ENCODE measurements at places on chromosomes 5 and 9. TPM values are rescaled to one million over a fixed set of nuclear protein-coding genes. Genes with fewer than 3 reads are reported as not detected.

Gene MSX2
- total RNA-seq, result 2.7 TPM

Gene INSL6
- total RNA-seq, result not detected

DNA sequence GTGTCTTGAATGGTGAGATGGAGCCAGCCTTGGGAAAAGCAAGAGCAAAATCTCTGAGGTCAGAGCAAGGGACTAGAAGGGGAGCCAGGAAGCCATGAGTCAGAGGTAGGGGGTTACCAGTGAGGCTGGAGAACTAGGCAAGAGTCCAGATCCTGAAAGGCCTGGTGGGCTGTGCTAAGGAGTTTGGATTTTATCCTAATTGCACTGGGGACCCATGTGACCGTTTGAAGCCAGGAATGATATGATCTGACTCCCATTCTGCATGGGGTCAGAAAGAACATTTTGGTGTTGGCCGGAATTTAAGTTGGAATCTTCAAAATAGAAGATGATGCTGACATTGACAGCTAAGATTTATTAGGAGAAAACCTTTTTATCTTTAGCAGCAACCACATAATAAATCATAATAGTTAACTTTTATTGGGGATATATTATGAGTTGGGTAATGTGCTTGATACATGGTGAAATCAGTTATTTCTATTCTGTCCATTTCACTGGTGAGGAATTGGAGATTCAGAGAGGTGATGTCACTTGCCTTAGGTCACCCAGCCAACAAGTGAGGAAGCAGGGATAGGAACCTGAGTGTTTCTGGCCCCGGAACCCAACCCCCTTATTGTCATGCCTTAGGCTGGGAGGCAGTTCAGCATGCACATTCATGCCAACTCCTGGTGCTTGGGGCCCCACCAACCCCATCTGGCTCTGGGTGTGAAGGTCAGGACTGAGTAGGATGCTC lies 61.5 kb upstream of the RARS1 start:
- no peaks in the 10 kb centered on the region for H3K4me1 ChIP-seq
- H3K4me3 ChIP-seq, result no peak overlapping the region
- H3K27me3 ChIP-seq, result no peaks in the 10 kb centered on the region
- no peak for DNase-seq

- no peak overlapping the region for H3K4me3 ChIP-seq
- H3K36me3 ChIP-seq, result no peaks in the 10 kb centered on the region
- no peak overlapping the region for H3K27ac ChIP-seq
- H3K27me3 ChIP-seq, result no peaks in the 10 kb centered on the region
Measured at GRCh38 chr5:170750791-170751190, 32.7 kb upstream of the GABRP start.

- no peak overlapping the region for H3K4me3 ChIP-seq
- H3K27me3 ChIP-seq, result no peaks in the 10 kb centered on the region
- DNase-seq, result no peak
- H3K36me3 ChIP-seq, result no peaks in the 10 kb centered on the region
- H3K27ac ChIP-seq, result no peak overlapping the region
- H3K4me1 ChIP-seq, result no peaks in the 10 kb centered on the region
Measured at GRCh38 chr9:18366184-18366583, 107.8 kb upstream of the ADAMTSL1 start.

Gene CSF2
- total RNA-seq, result not detected

DNA sequence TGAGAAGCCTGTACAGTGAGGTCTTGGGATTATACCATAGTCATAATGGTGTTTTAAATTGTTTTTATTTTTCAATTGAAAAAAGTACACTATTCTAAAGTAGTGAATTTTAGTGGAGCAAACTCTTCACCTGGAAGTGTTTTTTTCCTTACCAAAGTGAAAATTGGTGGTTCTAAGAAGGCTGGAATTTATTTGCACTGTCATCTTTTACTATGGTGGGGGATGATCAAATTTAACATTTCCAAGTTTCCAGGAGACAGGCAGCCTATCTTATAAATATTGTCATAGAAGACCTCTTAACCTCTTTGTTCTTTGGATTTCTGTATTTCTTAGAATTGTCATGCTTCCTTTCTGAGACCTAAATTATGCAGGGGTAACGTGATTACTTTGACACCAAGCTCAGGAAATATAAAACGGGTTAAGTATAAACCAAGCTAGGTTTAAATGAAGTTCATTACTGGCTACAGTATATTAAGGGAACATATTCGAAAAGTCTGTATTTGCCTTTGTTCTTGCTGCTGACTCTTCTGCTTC lies 20.2 kb downstream of the NDFIP1 start:
- H3K27ac ChIP-seq, result no peak overlapping the region
- H3K4me3 ChIP-seq, result no peak overlapping the region
- H3K4me1 ChIP-seq, result no peaks in the 10 kb centered on the region
- H3K36me3 ChIP-seq, result no peaks in the 10 kb centered on the region
- H3K27me3 ChIP-seq, result no peaks in the 10 kb centered on the region

Gene PPP1R2B
- not detected for total RNA-seq

Gene HAUS6
- 7.2 TPM for total RNA-seq

DNA sequence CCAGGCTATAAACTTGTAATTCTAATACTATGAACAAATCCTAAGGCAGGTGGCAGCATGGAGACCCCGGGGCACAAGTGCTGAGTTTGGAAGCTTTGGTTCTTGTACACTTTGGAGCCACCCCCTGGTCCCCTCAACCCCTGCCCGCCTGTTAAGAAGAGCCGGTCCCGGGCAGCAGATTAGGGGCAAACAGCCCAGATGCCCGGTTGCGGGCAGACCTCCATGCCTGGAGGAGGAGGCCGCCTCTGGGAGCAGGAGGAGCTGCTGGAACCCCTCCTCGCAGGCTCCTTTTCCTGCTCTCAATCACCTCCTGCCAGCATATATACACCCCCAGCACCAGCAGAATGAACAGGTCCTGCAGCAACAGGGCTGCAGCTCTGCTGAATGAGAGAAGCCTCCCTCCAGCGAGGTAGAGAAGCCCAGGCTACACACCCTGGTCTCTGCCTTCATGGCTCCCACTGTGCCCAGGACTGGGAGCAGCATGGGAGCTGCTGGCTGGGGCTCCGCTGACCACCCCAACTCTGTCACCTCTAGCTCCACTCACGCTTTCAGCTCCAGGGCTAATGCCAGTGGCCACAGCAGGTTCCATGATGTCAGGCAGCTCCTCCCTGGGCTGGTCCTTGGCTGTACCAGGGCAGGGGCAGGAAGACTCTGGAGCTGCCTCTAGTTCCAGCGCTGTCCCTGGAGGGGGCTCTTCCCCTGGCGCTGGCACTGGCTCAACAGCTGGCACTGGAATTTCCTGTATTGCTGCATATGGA lies 1713.5 kb upstream of the ACO1 start:
- H3K36me3 ChIP-seq, result no peaks in the 10 kb centered on the region
- H3K4me1 ChIP-seq, result no peaks in the 10 kb centered on the region
- H3K27ac ChIP-seq, result no peak overlapping the region
- no peak for DNase-seq
- no peak overlapping the region for H3K4me3 ChIP-seq

Gene ZNF462
- total RNA-seq, result 19.7 TPM

Gene KIF12
- 23.6 TPM for total RNA-seq

DNA sequence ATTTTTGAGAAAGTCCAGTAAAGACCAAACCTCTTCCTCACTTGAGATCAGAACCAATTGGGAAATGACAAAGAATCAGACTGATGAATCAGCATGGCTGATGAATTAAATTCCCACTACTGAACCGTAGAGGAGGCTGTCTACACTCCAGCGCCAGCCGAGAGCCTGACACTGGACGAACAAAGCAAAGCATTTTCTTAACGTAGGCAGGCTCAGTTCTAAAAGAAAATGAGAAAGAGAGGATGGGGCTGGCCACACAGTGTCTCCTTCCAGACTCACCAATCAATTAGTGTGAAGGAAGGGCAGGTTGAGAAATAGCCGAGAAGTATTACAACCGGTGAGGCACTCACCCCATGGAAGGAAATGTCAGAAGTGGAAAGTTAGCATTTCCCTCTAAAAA lies 49.4 kb downstream of the ITGA1 start:
- DNase-seq, result no peak
- H3K4me1 ChIP-seq, result no peaks in the 10 kb centered on the region
- no peaks in the 10 kb centered on the region for H3K36me3 ChIP-seq
- H3K27me3 ChIP-seq, result no peaks in the 10 kb centered on the region
- peak overlapping the region; percentile 14 for H3K27ac ChIP-seq

- H3K27me3 ChIP-seq, result no peaks in the 10 kb centered on the region
- H3K4me1 ChIP-seq, result no peaks in the 10 kb centered on the region
- peak overlapping the region; percentile 84 for H3K27ac ChIP-seq
- no peak overlapping the region for H3K4me3 ChIP-seq
- no peak for DNase-seq
- H3K36me3 ChIP-seq, result no peaks in the 10 kb centered on the region
Measured at GRCh38 chr9:91945277-91946085, 4.5 kb downstream of the ROR2 start.

GRCh38 chr5:54756796-54757402 lies 228.5 kb downstream of the ESM1 start:
- no peak overlapping the region for H3K27ac ChIP-seq
- no peak for DNase-seq
- no peaks in the 10 kb centered on the region for H3K27me3 ChIP-seq
- H3K36me3 ChIP-seq, result no peaks in the 10 kb centered on the region
- no peak overlapping the region for H3K4me3 ChIP-seq
- no peaks in the 10 kb centered on the region for H3K4me1 ChIP-seq

DNA sequence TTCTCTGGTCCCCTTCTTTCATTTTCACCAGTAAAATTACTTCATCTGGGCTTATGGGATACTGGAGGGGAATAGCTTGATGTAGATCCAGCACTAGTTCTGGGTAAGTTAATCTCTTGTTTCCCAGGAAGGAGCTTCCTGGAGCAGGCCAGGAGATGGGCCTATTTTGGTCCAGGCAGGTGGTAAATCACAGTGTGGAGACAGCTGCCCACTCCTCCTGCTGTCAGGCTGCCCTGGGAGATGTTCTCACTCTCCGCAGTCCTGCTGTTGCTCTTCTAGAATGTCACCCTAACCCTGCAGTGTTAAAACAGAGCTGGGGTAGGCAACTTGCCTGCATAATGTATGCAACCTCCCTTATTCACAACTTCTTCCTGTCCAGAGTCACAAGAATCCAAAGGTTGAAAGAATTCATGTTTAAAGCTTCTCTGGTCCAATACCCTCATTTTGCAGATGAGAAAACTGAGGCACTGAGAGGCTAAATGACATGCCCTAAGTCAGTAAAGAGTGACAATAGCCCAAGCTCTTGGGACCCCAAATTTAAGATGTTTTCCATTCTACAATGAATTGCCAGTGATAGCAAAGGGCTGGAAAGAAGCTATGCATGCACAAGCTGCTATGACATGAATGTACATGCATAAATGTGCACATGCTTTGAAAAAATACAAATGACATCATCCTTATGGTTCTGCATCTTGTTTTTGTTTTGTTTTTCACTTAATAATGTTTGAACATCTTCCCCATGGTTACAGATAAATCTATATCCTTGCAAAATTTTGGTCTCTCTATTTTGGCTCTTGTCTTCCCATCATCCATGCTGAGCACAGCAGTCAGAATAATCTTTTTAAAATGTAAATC lies 71.8 kb upstream of the ADRA1B start:
- no peak overlapping the region for H3K4me3 ChIP-seq
- no peaks in the 10 kb centered on the region for H3K4me1 ChIP-seq
- H3K27ac ChIP-seq, result no peak overlapping the region
- H3K27me3 ChIP-seq, result no peaks in the 10 kb centered on the region
- H3K36me3 ChIP-seq, result no peaks in the 10 kb centered on the region
- no peak for DNase-seq

DNA sequence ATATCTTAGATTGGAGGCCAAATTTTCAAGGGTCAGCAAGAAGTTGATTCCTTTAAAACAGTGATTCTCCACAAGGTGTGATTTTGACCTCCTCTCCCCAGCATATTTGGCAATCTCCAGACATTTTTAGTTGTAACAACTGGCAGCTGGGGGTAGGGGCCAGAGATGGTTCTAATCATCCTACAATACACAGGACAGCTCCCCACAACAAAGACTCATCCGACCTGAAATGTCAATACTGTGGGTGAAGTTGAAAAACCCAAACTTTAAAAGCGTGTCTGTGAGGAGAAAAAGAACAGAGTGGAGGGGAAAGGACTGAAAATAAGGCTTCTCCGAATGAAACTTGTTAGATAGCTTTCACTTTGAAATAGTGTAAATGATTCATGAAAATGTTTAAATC lies 10.0 kb upstream of the STRBP start:
- H3K4me3 ChIP-seq, result no peak overlapping the region
- no peak for DNase-seq
- no peak overlapping the region for H3K27ac ChIP-seq
- no peaks in the 10 kb centered on the region for H3K27me3 ChIP-seq

DNA sequence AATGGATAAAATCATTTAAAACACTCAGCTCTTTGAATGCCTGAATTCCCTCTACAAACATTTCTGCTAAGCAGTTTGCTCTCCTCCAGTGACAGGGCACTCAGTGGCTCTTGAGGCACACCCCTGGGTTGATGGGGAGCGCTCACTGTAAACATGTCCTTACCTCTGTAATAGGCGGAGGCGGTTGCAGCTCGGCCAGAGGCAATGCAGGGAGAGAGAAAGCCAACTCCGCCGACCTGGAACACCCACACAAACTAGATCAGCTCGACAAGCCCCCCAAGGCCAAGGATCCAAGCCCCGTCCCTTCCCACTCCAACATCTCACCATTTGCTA lies 329 bp downstream of the CDC23 start:
- H3K4me1 ChIP-seq, result peaks cover 17% of the 10 kb centered on the region
- no peaks in the 10 kb centered on the region for H3K27me3 ChIP-seq
- peak overlapping the region; percentile 74 for H3K27ac ChIP-seq
- peak; percentile 49 for DNase-seq
- peak overlapping the region; percentile 84 for H3K4me3 ChIP-seq
- H3K36me3 ChIP-seq, result no peaks in the 10 kb centered on the region

Gene SPATA31D4
- not detected for total RNA-seq

Gene TAF11L8
- total RNA-seq, result not detected

Gene DNAH5
- total RNA-seq, result 0.28 TPM

Gene TICAM2
- 3.3 TPM for total RNA-seq

DNA sequence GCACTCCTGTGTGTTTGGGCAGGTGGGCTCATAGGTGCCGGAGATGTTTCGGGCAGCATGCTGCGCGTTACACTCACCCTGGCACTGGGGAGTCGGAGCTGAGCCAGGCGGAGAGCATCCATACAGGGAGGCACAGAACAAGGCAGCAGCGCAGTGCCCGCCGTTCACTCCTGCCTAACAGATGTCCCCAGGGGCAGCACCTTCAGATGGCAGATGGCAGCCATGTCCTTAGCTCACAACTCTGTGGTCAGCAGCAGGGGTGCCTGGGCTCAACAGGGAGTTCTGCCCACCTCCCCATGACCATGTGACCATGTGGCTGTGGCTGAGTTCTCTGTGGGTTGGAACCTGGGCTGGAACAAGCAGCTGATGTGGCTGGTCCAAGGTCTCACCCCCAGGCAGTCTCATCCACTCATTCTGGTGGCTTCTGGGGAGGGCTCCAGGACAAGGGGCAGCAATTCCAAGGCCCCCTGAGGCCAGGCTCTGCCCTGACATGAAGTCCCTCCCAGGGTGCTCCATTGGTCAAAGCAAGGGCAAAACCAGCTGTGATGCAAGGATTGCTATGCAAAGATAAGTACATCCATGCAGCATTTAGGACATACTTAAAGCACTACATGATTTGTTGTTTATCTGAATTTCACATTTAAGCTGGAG lies 64.2 kb downstream of the MRPL36 start:
- no peak for DNase-seq
- no peak overlapping the region for H3K4me3 ChIP-seq
- H3K27me3 ChIP-seq, result no peaks in the 10 kb centered on the region
- H3K4me1 ChIP-seq, result no peaks in the 10 kb centered on the region
- H3K27ac ChIP-seq, result no peak overlapping the region
